ENCODE measurements at places on chromosomes 7 and 10.

DNA sequence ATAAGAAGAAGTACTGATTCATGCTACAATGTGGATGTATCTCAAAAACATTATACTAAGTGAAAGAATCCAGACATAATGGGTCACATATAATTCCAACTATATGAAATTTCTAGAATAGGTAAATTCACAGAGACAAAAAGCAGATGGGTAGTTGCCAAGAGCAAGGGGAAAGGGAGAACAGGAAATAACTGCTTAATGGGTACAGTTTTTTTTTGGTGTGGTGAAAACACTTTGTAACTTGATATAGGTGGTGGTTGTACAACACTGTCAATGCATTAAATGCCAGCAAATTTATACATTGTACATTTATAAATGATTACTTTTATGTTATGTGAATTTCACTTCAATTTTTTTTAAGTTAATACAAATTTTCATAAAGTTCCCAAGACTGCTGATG lies 19.4 kb upstream of the LRRN3 start:
- DNase-seq = no peak

GRCh38 chr10:99431190-99431760 lies 851 bp upstream of the GOT1 start:
- no peak for DNase-seq

- DNase-seq = no peak
Measured at GRCh38 chr10:72667207-72667864, 24.6 kb upstream of the MCU start.

- no peak for DNase-seq
Measured at GRCh38 chr10:121774813-121775212, 153.0 kb downstream of the ATE1 start.

DNA sequence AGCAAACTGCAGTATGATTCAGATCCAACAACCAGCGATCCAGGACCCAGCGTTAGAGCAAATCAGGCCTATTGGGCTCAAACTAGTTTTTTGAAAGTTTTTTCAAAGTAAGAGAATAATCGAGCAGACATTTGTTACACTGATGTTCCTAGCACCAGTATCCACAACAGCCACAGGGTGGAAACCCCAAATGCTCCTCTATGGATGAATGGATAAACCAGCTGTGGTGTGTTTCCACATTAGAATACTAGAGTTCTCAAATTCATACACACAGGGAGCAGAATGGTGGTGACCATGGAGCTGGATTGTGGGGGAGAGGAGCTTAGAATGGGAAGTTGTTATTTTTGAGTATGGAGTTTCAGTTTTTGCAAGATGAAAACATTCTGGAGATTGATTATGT lies 60.7 kb downstream of the PDIA4 start:
- DNase-seq = no peak

DNA sequence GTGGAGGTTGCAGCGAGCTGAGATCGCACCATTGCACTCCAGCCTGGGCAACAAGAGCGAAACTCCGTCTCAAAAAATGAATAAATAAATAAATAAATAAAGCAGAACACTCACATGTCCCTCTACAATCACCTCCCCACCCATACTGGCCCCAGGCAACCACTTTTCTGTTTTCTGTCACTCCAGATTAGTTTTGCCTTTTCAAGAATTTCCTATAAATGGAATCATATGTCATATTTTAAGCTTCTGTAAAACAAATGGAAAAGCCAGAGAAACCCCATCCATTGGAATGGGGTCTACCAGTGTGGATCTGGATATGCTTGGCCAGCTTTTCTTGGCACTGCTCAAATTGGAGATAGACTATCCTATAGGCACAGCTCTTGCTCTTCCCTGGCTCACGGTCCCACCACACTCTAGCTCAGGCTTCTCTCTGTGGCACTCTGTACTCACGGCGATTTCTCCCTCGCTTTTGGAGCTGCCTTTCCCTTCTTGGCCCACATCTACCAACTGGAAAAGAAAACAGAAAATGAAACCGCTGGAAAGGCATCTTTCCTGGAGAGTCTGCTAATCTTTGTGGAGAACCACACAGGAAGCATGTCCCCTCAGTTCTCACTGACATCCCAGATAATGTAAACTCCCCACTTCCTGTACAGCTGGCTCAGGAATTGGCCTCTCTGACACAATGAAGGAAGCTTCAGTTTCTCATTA lies 210.1 kb downstream of the JCAD start:
- DNase-seq = no peak

DNA sequence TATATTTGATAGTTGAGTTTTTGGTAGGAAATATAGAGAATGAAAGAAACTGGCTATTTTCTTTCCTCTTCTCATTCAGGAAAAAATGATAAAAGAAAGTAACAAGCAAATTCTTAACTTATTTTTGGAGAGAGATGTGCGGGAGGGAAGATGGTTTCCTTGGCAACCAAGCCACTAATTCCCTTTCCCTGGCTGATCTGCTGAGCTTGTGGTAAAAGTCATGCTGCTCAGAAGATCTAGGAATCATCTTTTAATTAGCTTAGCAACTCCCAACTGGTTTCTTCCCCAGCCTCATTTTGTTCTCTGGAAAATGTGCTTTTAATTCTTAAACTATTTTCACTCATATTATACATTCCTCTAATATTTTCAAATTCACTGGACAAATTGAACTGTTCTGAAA lies 11.8 kb downstream of the UROS start:
- DNase-seq = no peak
